ENCODE measurements at places on chromosomes 1 and 21.
A peak's percentile ranks its signal among the peaks of the same experiment; 100 is the strongest.

DNA sequence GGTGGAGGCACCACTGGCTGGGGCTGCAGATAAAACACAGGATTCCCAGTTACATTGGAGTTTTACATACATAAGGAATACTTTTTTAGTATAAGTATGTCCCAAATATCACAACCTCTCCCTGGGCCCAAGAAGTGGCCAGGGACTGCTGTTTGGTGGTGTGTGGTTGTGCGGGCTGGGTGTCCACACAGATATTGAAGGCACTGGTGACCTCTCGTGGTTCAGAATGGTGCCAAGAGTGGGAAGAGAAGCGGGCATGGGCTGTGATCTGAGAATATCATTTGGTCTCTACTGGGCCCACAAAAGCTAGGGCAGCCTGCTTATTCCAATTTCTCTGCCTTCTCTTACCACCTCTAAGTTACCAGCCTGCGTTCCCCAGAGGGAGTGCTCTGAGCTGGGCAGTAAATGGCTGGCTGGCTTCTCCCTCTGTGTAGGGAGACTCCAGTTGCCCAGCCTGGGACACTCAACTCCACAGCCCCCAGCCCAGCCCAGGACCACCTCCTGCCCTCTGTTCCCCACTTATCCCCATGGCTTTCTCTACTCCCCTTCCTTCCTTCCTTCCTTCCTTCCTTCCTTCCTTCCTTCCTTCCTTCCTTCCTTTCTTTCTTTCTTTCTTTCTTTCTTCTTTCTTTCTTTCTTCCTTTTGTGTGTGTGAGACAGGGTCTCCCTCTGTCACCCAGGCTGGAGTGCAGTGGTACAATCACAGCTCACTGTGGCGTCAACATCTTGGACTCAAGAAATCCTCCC lies 42.8 kb upstream of the RD3 start:
- DNase-seq = no peak

GRCh38 chr1:204697893-204698292 lies 12.4 kb upstream of the LRRN2 start:
- no peak for DNase-seq

DNA sequence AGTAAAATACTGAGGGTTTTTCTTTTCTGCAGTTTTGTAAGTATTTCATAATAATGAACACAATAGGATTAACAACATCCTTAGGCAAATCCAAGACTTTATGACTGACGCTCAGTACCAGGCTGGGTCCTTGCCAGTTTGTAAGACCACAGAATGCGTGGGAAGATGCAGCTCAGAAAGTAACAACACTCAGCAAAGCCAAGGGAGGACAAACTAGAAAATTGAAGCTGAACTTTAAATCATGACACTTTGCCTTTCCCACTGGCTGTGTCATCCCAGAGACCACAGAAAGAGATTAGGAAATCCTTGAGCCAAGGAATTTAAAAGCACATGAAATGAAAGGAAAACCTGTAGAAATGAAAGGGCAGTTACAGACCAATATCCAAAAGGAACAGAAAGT lies 426.3 kb upstream of the CHRM3 start:
- peak; percentile 2 for DNase-seq

- no peak for DNase-seq
These were observed 1.3 kb downstream of the FOXE3 start for GRCh38 chr1:47417170-47418044.

GRCh38 chr21:19276665-19277064 lies 873.1 kb upstream of the TMPRSS15 start:
- DNase-seq = no peak

GRCh38 chr1:218156595-218156994 lies 128.5 kb upstream of the RRP15 start:
- no peak for DNase-seq

- DNase-seq = peak; percentile 64
These were observed 16.6 kb upstream of the LGALS8 start for GRCh38 chr1:236507022-236507700.

DNA sequence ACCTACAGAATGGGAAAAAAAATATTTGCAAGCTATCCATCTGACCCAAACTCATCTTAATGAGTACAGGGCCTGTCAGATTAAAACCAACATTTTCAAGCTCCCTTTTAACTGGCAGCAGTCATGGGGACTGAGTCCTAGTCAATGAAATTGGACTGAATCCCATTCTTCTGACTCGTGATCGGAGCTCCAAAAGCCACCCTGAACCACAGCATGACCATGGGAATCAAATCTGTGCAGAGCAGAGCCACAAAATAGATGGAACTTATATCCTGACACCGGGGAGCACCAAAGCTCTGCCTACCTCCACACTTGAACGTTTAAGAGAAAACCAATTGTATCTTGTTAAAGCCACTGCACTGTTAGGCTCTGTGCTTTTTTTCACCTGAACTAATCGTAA lies 5.0 kb upstream of the RWDD3 start:
- DNase-seq = no peak

GRCh38 chr1:31957701-31958674 lies 19.8 kb upstream of the PTP4A2 start:
- no peak for DNase-seq

All from fibroblast of villous mesenchyme (primary cell).